ENCODE measurements at places on chromosomes 5 and 9. TPM values are rescaled to one million over a fixed set of nuclear protein-coding genes. Genes with fewer than 3 reads are reported as not detected.

DNA sequence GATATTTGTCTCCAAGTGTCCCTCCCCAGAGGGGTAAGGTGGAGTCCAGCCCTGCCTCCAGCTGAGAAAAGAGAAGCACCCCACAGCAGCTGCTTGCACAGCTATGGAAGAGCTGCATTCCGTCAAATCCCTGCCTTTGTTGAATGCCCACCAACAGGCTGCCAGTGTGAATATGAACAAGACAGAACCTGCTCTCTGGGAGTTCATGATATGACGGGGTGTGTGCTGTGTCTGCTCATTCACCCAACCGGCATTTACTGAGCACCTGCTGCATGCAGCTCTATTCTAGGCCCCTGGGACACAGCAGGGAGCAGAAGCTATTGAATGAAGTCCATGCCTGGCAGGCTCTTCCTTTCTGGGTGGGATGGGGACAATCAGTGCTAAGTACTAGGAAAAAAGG lies 238.8 kb downstream of the GADD45G start:
- DNase-seq, result no peak

- DNase-seq, result no peak
Measured at GRCh38 chr5:156402387-156402921, 75.5 kb downstream of the SGCD start.

DNA sequence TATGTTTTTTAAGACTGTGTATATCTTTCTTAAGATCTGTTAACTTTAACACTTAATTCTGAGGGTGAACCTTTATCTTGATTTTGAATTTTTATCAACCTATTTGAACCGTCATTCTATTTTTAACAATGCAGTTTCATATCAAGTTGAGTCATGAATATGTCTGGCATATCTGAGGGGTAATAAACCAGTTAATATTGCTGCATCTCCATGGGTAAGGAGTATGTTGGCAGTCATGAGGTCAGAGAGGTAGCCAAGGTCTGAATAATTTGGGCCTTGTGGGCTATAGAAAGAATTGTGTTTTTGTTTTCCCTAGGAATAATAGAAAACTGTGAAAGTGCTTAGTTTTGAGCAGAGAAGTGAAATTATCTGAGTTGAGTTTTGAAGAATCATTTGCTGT lies 419.0 kb downstream of the PLK2 start:
- DNase-seq, result no peak

- DNase-seq, result no peak
Measured at GRCh38 chr5:55993013-55993412, 1.8 kb downstream of the IL6ST start.

- no peak for DNase-seq
Measured at GRCh38 chr5:124661317-124662141, 84.9 kb downstream of the ZNF608 start.

GRCh38 chr5:140607031-140607430 lies 25.9 kb downstream of the CD14 start:
- no peak for DNase-seq

GRCh38 chr5:10073441-10074104 lies 176.1 kb downstream of the ATPSCKMT start:
- DNase-seq, result no peak

GRCh38 chr9:123798195-123798594 lies 131.7 kb downstream of the DENND1A start:
- DNase-seq, result no peak

DNA sequence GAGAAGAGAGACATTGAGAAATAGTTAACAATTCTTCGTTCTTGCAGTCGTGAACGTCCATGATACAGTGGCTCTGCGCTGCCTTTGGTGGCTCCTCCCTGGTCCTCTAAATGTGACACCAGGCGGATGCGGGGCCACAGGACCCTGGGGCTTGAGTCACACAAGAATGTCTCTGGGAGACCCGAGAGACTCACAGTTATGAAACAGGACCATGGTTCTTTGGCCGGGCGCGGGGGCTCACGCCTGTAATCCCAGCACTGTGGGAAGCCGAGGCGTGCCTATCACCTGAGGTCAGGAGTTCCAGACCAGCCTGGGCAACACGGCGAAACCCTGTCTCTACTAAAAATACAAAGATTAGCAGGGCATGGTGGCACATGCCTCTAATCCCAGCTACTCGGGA lies 767 bp upstream of the ZDHHC11 start:
- no peak for DNase-seq

DNA sequence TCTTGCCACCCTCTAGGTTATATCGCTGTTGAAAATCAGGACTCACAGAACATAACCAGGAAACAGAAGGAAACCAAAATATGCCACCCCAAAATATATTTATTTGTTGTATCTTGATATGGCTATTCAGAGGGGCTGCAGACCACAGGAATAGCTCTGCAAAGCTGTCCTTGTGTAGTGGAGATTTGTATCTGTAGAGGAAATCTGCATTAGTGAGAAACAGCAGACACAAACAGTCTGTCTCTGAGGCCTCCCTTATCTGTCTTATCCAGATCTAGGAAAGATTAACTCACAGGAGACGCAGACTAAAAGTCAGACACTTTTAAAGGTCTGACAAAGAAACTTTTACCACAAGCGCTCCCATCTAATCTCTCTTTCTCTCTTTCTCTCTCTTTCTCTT lies 54.1 kb upstream of the CEMIP2 start:
- DNase-seq, result no peak

GRCh38 chr5:155080721-155081120 lies 67.2 kb downstream of the KIF4B start:
- no peak for DNase-seq

DNA sequence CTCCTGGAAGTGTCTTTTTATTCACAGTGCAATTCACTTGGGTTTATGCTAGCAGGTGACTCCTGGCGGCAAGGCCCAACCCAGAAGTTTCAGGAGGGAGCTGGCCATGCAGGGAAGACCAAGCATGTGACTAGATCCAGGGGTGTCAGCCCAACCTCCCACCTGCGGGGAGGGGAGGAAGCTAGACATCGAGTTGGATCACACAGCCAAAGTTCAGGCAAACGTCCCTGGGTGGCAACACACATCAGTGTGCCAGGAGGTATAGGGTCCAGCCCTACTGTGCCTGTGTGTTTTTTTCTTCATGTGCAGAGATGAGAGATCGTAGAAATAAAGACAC lies 25.3 kb downstream of the PNPLA7 start:
- no peak for DNase-seq

GRCh38 chr5:15431923-15432322 lies 68.1 kb upstream of the FBXL7 start:
- DNase-seq, result no peak

GRCh38 chr9:129623331-129623730 lies 2.4 kb upstream of the C9orf50 start:
- no peak for DNase-seq

DNA sequence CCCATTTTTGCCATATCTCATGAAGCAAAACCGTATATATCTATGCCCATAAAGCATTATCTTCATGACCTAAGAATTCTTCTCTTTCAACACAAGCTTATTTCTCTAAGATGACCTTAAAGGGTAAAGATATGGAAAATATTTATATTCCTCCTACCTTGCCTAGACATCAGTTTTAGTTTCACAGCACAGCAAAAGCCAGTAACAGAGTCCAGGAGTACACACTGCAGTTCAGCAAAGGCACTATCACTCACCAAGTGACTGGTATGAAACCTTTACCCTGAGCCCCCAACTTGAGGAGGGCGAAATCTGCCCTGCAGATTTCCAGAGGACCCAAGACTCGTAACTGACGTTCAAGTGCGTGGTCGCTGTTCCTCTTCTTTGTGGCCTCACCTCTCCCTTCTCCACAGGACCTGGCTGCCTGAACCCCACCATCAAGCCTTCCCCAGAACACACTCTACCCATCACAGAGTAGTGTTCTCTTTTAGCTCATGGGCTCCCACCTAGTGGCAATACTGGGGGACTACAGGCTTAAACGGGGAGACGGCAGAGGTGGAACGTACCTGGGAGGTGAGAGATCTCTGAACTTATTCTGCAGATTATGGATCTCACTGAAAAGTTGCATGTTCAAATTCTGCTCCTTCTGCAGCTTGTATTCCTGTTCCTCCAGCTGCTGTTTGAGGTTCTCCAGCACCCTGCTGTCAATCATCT lies 141.0 kb downstream of the CDK5RAP2 start:
- DNase-seq, result no peak

- DNase-seq, result no peak
Measured at GRCh38 chr9:126500600-126501382, 112.9 kb upstream of the LMX1B start.

DNA sequence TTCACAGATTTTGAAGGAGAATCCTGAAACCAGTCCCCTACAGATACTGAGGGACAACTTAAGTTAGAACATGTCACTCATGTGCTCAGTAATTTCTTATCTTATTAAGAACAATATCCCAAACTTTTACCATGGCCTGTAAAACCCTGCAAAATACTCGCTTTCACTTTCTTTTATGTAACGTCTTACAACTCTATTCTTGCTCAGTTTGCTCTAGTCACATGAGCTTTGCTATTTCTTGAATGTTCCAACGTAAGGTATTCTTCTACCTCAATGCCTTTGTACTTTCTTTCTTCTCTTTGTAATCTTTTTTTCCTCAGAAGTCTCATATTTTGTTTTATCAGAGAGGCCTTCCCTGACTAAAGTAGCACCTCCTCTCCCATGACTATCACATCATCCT lies 14.1 kb downstream of the TMEM38B start:
- DNase-seq, result no peak

GRCh38 chr5:67997892-67998457 lies 217.6 kb upstream of the PIK3R1 start:
- no peak for DNase-seq

DNA sequence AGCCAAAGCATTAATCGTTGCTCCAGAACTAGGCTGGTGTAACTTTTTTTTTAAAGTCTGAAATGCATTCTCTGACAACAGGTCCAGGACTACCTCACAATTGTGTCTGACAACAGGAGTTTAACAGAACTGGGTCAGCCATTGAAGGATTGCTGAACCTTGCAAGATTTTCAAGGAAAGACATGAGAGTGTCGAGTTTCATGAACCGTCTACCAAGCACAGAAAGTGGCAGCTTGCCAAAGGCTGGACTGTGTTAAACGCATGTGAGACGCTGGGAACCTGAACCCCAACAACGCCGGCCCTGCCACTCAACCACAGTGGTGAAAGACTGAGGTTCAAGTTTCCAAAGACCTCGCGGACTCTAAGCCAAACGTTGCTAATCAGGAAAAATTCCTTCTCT lies 79.1 kb downstream of the LHFPL2 start:
- DNase-seq, result no peak

GRCh38 chr9:131529597-131530545 lies 1.2 kb downstream of the UCK1 start:
- no peak for DNase-seq

DNA sequence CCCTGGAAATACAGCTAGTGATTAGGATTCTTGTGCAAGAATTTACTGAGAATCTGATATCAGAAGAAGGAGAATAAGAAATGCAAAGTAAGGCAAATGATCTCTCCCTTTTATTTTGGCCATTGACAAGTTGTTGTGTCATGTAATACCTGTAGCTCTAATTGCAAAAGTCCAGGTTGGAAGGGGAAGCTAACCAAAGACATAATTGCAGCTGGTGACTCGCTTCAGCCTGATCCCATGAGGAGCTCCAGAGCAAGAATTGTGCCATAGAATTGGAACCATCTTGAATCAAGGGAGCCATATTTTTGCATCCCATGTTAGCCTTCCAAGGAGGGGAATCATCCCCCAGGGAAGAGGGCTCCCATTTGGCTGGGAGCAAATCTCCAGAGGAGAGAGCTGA lies 149.6 kb upstream of the MOCS2 start:
- no peak for DNase-seq

DNA sequence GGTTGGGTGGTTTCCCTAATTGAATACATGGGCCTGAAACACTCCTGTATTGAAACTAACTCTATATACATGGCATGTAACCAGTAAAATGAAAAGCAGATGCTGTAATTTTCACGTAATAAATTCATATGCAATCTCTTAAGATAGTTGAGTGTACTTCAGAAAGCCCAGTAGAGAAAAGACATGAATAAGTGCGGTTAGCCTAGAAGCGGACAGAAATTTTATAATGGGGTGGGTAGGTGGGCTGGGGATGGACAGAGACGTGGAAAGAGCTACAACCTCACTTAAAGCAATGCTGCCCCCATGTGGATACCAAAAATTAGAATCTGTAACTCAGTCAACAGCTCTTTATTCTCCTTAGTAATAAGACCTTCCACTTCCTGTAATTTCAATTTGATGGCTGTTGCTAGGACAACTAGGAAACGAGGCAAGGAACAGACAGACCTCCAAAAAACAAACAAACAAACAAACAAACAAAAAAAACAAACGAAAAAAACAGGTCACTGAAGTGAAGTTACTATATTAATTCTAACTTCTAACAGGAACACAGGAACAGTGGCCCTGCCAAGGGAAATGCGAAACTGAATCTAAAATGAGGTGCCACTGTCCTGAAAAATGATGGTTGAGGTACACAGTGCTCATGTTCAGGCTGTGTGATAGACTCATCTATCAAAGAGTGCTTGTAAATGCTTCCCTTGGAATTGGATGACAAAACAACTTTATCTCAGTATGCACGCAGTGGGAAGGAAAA lies 103.4 kb upstream of the GNA14 start:
- peak; percentile 72 for DNase-seq

DNA sequence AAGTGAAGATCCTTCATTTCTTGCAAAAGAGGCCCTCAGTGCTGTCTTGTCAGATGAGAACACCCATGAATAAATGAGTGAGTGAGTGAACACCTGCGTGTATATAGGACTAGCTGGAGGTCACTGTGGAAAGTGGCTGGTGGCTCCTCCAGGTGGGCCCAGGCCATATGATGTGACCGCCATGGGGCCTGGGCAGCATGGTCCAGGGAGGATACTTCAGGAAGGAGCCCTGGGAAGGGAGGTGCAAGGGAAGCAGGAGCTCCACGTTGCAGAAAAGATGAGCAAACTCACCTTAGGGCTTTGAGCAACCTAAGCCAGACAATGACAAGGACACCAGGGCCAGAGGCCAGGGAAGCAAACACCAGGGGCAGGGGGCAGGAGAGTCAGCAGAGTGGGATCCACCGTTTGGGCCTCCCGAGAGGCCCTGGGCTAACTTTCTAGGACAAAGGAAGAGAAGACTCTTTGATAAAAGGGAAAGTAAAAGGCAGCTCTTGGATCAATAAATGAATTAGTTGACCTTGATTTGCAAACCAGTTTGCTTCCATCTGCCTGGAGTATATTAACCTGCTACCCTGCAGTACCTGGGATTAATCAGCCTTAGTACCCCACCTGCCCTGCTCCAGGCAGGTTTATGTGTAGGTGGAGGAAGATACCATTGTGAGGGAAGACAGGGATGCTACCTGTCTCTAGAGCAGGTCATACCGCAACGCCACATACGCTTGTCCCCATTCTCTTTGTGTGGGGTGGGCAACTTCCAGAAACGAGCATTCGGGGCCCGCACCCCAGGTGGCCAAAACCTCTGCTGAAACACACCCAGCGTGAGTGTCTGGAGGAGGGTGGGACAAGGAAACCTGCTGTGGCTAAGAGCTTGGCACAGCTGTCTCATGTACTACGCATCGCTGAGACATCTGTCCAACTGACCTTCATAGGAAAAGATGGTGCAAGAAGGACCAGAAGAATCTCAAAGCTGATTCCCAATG lies 51.4 kb upstream of the OLFM1 start:
- DNase-seq, result no peak

Gene NR4A3
- total RNA-seq, result 0.12 TPM

Gene NR5A1
- total RNA-seq, result not detected

Gene IL5
- total RNA-seq, result not detected

Gene GPX8
- total RNA-seq, result 70.8 TPM

Gene CREBRF
- total RNA-seq, result 7.7 TPM

Gene GABRA6
- total RNA-seq, result not detected

Gene OTP
- total RNA-seq, result not detected

Gene ALDOB
- not detected for total RNA-seq

Gene BTNL9
- total RNA-seq, result 0.15 TPM

Gene FCN1
- total RNA-seq, result not detected

Gene TTC23L
- 0.41 TPM for total RNA-seq

Gene OR13C8
- not detected for total RNA-seq

Gene CA9
- total RNA-seq, result 0.15 TPM

Gene ADGRD2
- total RNA-seq, result not detected

Gene ANKRD20A1
- 0.58 TPM for total RNA-seq

Data from glomerular endothelial cell (primary cell).